Eye (tissue), 1 donor: ENCODE measurements at places on chromosomes 12 and 14.

DNA sequence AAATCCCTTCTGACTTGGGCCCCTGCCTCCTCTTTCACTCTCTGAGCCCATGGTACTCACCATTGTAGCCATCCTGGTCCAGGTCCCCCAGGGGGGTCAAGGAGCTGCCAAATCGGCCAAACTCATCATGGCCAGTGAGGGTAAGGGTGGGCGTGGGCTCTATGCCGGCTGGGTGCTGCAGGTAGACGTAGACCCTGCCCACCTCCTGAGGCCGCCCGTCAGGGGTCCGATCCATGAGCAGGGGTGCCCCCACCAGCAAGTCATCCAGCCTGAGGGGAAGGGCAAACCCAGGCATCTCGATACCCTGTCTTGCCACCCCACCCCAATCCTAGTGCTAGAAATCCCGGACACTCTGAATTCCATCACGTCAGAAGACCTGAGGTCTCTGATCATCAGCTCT lies 14.0 kb downstream of the ITGA5 start:
- DNase-seq, result no peak

GRCh38 chr12:52171950-52172512 lies 19.8 kb downstream of the KRT80 start:
- no peak for DNase-seq

GRCh38 chr12:87953256-87953860 lies 75.8 kb downstream of the C12orf50 start:
- DNase-seq, result peak; percentile 79

DNA sequence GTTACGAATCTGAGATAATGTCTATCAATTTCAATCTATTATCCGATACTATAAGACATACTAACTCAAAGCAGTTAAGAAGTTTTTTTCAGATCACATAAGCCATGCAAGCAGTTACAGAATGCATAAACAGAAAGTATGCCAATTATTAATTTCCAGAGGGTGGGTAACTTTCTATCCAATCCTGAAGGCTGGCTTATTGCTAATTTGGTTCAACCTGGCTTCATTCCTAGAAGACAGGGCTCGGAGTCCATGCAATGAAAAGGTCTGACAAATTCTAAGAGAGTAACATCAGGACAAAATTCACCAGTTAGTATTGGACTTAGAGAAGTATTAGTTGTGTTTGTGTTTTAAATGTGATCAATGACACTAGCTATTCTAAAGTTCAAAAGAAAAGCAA lies 15.0 kb downstream of the FERMT2 start:
- no peak for DNase-seq

DNA sequence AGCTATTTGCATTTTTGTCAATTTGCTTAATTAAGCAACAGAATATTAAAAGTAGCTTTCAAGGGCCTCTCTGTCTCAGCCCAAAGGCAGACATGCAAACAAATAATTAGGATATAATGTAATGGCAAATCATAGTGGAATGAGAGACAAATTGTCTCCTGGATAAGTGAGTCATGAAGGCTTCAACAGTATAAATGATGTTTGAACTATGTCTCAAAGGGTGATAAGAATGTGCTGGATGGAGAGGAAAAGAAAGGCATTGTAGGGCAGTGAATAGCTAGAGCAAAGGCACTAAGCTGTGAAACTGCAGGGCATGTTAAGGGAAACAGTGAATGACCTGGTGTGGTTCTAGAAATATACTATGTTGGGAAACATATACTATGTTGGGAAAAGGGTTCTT lies 53.5 kb upstream of the PPP1R12A start:
- DNase-seq, result no peak

DNA sequence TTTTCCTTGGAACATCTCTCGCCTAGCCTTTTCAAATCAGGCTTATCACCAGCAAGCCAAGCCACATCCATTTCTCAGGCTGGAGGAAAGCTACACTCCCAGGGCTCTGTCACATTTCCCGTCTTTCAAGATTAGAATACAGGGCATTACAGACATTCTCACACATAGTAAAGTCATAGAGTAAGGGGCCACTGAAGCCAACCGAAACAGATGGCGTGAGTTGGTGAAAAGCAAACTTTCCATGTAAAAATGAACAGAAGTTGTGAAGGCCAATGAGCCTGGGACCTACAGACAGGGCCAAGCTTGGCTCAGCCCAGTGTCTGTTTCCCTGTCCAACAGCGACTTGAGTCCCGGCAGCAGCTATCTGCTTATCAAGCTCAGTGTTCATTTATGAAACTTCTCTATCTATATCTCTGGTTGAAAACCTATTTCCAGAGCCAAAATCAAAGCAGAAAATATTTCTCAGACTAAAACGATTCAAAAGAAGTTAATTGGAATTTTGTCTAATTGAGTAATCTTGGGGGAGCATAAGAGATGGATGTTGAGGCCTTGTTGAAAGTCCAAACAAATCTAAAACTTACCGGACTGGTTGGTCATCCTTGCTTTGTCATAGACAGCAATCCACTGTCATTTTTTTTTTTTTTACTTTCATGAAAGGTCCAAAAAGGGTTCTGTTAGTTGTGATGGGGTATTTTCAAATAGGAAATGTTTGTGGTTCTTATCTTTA lies 105.6 kb downstream of the DAAM1 start:
- DNase-seq, result no peak

DNA sequence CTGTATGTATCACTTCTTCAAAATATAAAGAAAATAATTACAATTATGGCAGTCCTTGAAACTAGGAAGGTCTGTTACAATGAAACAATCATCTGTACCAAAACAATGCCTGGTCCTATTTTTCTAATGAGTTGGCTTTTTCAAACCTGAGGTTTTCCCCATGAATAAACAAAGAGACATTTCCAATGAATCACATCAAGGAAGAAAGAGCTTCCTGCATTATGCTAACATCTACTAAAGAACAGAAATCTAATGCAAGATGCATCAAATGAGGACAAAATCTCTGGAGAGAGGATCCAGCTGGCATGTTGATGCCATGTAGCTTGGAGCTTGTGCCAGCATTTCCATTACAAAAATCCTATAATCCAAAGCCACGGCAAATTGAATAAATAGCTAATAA lies 29.3 kb downstream of the NIN start:
- no peak for DNase-seq

- no peak for DNase-seq
Measured at GRCh38 chr12:2302711-2303580, 250.2 kb downstream of the CACNA1C start.

DNA sequence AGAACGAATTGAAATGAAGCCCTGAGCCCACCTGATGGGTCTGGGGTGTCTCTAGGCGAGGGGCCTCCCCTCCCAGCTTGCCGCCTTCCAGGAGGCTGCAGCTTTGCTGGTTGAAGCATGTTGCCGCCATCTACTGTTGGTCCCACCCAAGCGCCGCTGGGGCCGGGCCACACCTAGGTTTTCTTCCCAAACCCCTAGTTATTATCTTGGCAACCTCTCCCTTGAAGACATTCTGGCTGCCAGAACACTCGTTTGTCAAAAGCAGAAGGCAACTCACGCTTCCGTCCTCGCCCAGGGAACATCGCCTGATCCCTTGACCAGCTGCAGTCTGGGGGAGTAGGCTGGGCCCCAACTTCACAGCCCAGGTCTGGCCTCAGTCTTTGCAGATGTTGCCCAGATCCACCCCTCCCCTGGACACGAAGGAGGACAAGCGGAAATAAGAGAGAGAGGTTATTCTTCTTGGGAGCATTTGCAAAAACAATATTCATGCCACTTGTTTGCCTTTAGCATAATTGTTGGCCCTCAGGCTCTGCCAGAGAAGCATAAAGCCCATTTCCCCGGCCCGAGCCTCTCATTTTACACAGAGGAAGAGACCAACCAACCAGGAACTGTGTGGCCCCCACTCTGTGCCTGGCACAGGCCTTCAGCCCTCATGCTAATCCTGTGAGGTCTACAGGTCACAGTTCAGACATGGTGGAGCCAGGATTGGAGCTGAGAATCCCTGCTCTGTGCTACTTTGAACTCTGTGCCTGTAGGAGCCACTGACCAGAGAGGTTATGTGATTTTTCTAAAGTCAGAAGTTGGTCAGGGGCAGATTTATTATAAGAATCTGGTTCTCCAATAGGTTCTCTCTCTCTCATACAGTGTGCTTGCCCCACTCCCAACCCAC lies 6.8 kb downstream of the EMP1 start:
- DNase-seq, result no peak

GRCh38 chr12:58253663-58254062 lies 312.3 kb downstream of the ATP23 start:
- no peak for DNase-seq

DNA sequence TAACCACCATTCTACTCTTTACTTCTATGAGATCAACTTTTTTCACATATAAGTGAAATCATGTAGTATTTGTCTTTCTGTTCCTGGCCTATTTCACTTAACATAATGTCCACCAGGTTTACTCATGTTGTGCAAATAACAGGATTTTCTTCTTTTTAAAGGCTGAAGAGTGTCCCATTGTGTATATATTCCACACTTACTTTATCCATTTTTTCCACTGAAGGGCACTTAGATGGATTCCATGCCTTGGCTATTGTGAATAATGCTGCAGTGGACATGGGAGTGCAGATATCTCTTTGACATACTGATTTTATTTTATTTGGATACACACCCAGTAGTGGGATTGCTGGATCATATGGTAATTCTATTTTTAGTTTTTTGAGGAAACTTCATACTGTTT lies 181.1 kb upstream of the HMGA2 start:
- DNase-seq, result no peak

- no peak for DNase-seq
Measured at GRCh38 chr14:93007225-93007997, 84.5 kb downstream of the CHGA start.

DNA sequence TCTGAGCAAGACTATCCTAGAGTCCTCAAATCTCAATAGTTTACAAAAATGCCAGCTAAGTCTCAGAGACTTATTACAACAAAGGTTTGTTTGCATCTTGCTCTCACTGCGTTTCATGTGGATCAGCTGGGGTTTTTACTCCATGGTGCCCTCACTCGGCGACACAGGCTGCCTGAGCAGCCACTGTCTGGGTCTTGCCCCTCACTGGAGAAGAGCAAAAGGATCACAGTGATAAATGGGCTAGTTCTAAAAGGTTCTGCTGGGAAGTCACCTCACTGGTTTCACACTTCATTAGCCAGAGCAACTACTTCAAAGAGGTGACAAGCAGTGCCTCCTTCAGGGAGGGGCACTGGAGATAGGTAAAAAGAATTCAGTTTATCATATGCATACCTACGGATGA lies 392.0 kb downstream of the RPL10L start:
- no peak for DNase-seq

DNA sequence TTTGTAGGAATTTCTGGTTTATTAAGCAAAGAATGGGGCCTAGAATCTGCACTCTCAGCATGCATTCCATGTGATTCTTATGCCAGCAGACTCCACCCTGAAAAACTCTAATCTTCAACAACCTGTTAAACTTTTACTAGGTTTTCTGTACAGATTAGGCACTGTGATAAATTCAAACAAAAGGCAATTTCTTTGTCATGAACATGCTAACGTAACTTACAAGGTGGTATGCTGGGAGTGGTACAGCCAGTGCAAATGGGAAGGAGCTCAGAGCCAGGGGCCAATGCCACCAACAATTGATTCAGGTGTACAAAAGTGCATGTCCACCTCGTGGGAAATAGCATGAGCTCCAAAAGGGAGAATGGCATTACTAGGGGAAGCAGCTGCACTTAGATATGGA lies 83.0 kb downstream of the PPFIBP1 start:
- no peak for DNase-seq

DNA sequence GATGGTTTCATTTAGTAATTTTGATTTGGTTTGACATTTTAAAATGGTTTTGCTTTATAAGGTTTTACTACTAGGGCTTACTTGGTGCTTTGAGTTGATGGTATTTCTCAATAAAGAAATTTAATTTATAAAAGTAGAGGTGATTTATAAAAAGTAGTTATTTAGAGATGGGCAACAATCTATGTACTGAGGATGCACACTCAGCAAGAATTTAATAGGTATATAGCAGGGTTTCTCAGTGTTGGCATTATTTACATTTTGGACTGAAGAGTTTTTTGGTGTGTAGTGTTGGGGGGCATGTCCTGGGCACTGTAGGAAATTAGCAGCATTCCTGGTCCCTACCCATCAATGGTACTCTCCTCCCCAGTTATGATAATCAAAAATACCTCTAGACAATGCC lies 47.7 kb downstream of the PPHLN1 start:
- DNase-seq, result no peak

GRCh38 chr12:109652233-109652976 lies 61.2 kb upstream of the FAM222A start:
- peak; percentile 55 for DNase-seq

DNA sequence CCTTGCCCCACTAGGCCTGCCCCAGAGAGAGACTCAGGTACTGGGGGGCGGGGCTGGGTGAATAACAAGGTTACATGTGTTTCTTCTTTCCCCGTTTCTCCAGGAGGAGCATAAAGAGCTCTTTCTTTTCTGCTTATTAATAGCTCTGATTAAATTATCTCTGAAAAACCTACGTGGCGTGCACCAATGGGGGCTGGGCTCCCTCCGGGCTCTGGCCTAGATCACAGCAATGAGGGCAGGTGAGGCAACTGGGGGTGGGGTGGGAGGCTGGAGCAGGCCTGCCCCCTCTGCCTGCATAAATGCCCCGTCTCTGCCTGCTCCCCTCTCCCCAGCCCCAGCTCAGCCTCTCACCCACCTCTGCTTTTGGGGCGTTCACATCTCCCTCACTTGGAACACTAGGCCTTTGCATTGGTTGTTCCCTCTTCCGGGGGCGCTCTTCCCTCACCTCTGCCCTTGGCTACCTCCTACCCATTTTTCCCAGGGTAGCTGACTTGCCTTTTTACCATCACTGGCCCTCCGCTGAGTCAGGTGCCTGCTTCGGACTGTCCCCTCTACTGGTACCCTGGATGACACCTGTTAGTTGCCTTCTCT lies 4.1 kb upstream of the FAM222A start:
- DNase-seq, result peak; percentile 5

- DNase-seq, result peak; percentile 92
Measured at GRCh38 chr12:109518820-109519665, 41.6 kb downstream of the UBE3B start.

DNA sequence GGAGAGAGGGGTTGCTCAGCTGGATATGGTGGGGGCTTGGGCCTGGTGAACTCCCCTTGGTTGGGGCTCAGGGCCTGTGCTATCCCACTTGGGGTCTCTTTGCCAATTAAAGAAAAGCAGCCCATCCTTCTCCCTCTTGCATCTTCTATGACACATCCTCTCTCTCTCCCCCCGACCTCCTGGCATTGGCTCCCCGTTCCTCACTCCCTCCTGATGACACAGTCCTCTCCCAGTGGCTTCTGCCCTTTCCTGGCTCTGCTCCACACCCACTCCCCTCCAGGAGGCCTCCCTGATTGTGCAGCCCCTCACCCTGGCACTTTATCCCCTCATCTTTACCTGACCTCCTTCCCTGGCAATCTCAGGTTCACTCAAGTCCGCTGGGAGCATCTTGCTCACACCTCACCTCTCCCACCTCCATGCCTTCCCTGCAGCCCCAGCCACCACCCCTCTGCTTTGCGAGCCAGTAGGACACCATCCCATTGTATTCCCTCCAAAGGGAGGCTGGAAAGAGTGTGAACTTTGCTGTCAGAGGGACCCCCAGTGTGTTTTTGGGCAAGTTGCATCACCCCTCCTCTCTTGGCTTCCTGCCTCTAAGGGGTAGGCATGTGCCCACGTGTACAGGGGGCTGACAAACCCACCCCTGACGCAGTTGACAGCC lies 10.7 kb downstream of the KRT80 start:
- no peak for DNase-seq
